ENCODE measurements at places on chromosomes 6 and 20.

DNA sequence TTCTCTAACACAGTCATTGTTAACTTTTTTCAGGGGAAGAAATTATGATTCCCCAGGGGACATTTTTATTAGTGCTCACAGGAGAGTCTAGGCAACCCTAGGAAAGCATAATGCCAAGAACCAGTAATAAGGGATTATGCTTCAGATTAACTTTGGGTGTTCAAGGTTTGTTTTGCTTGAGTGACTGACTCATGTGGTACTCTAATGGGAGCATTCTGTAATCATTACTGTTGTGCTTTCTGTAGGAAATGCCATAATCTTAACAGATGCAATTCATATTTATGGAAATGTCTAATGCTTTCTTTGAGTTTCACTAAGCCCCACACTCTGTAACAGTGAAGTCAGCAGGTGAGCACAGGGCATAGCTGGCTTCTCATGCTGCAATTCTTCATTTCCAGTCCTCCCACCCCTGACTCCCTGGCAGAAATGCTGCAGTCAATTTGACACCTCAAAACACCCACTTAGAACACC lies 263.4 kb upstream of the MAN1A1 start:
- no peak for DNase-seq

- no peak for DNase-seq
These were observed 23.3 kb downstream of the PCNA start for GRCh38 chr20:5096463-5096862.

DNA sequence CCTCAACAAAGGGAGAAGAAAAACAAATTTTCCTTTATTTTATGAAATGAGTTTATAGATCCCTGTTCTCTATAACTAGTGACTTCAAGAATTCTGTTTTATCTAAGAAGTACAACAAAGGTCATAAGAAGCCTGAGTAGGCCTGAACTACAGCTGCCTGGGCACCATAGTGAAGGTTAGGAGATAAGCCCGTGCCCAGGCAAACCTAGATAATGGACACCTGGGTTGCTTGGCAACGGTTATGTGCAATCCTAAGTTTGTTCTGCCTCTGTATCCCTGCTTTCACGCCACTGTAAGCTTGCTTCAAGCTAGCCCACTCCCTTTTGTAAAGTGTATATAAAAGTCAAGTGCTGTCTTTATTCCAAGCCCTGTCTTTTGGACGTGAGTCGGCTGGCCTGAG lies 23.2 kb downstream of the SCGN start:
- no peak for DNase-seq

DNA sequence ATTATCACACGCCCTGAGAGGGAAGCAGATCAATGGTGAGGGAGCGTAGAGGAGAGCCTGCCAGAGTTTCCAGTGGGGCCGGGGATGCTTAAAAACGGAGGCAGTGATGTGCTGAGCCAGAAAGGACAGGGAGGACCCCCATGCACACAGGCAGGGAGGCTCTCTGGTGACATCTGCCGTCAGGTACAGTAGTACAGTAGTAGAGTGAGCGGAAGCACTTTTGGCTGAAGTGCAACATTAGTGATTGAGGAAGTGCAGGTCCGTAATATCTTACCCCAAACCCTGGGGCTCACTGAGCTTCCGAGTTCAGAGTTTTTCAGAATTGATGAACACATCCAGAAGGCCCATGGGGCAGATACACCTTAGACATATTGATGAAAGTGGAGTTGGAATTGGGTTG lies 42.1 kb downstream of the GFRA4 start:
- DNase-seq = no peak

- DNase-seq = no peak
These were observed 1.7 kb upstream of the MMP24OS start for GRCh38 chr20:35279533-35280174.

- DNase-seq = no peak
These were observed 660.4 kb upstream of the GJE1 start for GRCh38 chr6:141472162-141472928.

DNA sequence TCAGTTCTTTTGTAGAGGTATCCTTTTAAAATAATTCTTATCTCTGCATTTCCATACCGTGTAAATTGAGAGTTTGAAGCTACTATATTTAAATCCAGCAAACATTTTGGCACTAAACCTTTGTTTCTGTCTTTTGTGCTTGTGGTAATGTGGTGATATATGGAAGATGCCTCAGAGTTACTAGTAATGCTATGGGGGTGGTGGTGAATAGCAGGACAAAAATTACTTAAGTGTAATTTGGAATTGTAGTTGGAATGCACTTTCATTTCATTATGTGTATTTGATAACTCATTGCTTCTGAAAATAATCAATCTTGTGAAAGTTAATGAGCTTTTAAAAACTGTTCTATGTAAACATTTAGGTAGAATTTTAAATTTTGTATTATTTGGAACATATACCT lies 404.5 kb downstream of the PHF3 start:
- DNase-seq = no peak

DNA sequence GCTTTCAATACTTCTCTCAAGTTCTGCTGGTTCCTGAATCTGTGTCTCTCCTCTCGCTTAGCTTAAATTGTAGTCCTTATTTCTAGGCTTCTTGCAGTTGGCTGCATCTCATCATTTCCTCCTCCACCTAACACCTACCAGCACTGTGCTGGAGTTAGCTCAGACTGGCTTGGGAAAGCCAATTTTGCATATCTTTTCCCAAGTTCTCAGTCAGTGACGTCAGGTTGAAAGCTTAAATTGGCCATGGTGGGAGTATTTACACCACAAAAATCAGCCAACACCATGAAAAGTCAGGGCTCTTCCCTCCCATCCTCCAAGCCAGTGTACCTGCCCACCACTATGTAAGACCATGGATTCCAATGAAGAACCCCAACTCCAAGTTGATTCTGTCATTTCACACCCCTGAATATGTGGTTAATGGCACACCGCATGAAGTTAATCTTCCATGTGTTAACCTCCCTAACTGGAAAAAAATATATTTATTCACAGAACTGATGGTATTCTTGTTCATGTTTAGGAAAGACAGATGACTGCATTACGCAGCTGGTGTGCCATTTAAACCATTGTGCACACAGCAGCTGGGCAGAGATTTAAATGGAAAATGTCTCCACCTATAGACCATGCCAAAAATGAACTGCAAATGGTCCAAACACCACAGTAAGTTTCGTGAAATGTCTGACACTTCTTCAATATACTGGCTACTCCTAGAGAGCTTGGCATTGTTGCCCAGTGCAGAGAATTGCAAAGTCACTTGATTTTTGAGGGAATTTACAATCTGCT lies 274.1 kb upstream of the MAP3K7 start:
- DNase-seq = no peak

DNA sequence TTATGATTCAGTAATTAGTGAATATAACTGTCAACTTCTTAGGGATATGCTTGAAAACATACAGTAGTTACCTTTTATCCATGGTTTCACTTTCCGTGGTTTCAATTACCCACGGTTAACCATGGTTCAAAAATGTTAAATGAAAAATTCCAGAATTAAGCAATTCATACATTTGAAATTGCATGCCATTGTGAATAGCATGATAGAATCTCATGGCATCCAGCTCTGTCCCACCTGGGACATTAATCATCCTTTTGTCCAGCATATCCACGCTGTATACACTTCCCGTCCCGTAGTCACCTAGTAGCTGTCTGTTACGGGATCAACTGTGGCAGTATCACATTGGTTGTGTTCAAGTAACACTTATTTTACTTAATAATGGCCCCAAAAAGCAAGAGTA lies 781.7 kb upstream of the CITED2 start:
- no peak for DNase-seq

GRCh38 chr6:6227896-6228295 lies 92.6 kb downstream of the F13A1 start:
- DNase-seq = no peak

DNA sequence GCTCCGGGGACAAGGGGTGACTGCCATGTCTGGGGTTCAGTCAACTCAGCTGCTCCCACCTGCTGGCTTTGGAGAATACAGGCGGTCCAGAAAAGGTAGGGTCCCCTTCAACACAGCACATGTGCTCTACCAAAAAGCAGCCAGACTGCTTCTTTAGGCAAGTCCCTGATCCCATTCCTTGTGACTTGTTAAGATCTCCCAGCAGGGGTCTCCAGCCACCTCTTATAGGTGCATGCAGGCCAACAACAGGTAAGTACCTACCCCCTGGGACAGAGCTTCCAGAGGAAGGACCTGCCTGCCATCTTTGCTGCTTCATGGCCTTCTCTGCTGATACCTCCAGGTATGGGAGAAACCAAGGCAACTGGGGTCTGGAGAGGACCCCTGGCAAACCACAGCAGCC lies 106.5 kb downstream of the HACE1 start:
- DNase-seq = no peak

- no peak for DNase-seq
These were observed 78.2 kb downstream of the LAMA4 start for GRCh38 chr6:112176175-112176574.

GRCh38 chr6:149961728-149962425 lies 1.9 kb upstream of the ULBP1 start:
- DNase-seq = no peak

DNA sequence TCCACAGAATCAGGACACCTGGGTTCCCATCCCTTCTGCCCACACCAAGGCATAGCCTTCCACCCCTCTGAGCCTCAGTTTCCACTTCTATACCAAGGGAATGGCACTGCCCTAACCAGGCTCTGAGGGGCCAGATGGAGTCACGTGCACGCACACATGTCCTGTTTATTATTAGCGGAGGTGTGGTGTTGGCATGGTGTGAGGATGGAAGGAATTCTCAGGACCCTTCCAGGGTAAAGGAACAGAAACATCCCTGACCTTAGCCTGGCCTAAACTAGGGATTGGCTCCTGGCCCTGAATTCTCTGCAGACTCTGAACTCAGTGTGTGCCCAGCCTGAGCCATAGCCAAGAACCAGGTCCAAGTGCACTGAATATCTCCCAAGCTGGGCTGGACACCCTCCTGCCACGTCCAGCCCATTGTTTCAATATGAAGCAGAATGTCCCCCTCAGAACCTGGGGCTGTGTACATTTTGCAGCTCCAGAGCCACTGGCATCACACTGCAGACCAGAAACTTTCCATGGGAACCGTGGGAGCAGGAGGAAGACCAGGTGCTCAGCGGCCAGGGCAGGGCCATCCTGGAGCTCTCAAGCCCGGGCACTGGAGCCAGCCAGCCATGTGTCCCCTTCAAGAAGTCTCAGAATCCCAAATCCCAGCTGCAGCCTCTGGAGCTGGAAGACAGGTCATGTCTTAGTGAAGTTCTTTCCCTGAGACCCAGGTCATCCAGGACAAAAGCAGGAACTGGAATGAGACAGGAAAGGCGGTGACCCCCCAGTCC lies 208.4 kb downstream of the ANKRD60 start:
- DNase-seq = no peak

DNA sequence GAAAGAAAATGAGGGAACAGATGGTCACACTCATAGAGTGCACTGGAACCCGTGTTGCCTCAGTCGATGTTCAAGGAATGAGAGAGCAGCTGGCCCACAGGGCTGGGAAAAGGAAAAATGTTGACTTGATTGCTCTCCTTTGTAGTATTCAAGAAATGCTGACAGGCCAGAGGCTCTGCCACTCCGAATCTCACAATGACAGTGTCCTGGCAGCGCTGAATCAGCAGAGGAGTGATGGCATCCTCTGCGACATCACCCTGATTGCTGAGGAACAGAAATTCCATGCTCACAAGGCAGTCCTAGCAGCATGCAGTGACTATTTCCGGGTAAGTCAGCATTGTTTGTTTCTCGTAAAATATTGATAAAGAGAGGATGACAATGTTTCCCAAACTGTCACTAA lies 51.3 kb downstream of the KLHL32 start:
- DNase-seq = no peak

- DNase-seq = no peak
These were observed 1315.5 kb upstream of the GJE1 start for GRCh38 chr6:140817176-140817575.

DNA sequence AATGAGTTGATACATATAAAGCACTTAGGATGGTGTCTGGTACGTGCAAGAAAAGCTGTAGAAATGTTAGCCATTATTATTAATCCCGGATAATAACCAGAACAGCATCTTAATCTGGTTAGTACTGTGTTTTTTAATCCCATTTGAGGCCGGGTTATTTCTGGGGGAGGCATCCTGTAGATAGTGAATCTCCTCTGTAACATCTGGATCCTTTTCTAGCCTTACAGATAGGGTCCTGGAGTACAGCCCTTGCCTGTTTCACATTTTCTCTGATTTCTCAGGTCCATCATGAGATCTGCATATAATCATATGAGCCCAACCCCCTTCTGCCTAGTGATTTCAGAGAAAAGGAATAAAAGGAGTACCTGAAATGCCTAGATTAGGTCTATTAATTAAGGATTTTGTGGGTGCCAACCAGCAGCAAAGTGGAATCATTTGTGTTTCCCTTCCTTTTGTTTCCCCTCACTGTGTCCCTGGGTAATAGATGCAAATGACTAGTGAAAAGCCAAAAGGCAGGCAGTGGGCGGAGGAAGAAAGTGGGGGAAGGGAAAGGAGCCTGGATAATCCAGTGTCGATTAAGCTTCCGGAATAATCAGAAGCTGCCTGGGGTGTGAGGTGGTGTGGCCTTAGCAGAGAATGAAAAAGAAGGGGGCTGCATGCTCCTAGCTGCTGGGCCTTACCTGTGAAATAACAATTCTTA lies 88.9 kb downstream of the SOBP start:
- DNase-seq = no peak

DNA sequence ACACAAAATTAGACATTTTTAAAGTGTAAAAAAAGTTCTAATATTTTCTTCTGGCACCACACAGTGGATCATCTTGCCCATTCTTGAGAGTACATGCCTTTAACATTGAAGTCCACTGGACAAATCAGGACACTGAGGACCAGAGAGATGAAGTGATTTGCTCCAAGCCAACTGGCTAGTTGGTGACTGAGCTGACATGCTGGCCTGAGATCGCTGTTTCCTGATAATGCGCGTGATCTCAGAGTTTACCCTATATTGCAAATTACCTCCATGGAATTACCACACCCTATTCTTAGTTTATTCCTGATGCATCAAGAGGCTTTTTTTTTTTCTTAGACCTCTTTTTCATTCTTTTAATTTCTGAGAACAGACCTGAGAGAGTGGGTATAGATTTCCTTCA lies 432.8 kb downstream of the CD83 start:
- DNase-seq = no peak

DNA sequence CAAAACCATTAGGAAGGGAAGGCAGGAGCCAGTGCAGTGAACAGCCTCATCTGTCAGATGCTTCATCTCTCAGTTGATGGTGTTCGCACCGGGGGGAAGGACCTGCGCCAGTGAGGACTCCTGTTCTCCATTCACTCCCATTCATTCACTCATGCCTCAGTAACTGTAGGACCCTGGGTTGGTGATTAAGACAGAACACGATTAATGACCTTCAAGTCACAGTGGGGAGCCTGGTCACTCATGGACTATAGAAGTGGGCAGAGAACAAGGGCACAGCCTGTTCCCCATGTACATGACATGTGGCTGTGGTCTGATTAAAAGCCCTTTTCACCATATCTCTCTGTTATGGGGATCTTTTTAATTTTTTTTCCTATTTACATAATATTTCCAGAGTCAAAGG lies 113.3 kb downstream of the RPS12 start:
- no peak for DNase-seq

DNA sequence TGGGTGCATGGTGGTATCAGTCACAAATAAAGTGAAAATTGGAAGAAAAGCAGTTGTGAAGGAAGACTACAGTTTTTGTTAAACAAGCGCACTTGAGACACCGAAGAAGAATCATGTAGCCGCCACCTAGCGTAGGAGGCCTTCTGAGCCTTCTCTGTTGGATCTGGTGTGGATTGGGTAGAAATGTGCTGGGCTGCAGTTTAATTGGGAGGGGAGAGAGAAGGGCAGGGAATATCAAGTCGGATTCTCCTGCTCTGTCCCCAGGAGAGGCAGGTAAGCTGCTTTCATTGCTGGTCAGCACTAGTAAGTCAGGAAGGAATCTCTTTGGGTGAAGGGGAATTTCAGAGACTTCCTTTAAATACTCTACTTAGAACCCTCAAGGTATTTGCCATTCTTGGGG lies 1.2 kb upstream of the FABP7 start:
- DNase-seq = no peak
